ENCODE measurements at places on chromosomes 4 and X.

- DNase-seq = no peak
Observed at GRCh38 chr4:142248946-142249345, 597.2 kb downstream of the INPP4B start.

DNA sequence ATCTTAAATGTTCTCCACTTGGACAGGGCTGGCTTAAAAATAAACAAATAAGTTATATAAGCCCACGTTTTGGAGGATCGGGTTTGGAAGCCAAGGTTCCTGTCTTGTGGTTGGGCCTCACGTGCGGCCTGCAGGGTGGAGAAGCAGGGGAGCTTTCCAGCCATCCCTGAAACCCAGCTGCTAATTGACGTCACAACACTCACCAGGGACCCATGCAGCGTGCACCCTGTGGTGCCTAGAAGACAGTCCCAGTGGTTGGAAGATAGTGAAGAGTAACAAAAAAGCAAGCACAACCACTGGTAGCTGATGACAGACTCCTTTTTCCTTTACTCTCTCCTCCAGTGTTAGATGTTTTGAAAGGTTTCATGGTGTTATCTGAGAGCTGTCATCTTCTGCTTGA, 142.0 kb upstream of the RBPJ start:
- DNase-seq = no peak

DNA sequence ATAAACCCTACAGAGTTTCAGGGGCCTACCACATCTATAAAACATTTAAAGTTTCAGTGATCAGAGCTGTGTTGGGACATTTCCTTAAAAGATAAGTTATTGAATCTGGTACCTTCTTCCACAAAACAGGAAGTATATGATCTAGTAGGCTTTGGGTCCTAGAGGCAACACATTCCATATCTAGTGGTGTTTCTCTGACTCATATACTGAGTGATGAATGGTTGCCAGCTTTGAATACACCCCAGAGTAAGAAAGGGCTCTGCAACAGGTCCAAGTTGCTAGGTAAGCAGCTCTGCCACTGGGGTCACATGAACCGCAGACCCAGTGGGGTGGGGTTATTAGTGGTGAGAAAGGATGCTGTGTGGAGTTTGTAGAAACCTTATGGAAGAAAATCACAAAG, 32.4 kb upstream of the BLTP1 start:
- DNase-seq = no peak

DNA sequence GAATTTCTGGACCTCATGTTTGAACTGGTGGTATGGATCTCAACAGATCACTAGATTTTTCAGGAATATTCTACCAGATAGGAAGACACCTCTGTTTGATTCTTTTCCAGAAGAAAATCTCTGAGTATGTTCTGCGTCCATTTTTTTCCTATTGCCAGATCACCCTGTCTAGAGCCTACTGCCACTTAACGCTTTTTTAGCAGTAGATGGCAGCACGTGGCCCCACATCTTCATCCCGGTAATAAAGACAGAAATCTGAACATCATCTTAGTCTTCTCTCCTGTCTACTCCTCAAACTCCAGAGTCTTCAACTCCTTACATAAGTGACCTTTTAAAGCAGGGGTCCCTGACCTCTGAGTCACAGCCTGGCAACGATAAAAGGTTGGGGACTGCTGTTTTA, 184.7 kb downstream of the TMA16 start:
- DNase-seq = no peak

- no peak for DNase-seq
Observed at GRCh38 chr4:26533685-26534084, 43.4 kb upstream of the CCKAR start.

GRCh38 chr4:158856852-158857251, 88.0 kb downstream of the FNIP2 start:
- peak; percentile 55 for DNase-seq

DNA sequence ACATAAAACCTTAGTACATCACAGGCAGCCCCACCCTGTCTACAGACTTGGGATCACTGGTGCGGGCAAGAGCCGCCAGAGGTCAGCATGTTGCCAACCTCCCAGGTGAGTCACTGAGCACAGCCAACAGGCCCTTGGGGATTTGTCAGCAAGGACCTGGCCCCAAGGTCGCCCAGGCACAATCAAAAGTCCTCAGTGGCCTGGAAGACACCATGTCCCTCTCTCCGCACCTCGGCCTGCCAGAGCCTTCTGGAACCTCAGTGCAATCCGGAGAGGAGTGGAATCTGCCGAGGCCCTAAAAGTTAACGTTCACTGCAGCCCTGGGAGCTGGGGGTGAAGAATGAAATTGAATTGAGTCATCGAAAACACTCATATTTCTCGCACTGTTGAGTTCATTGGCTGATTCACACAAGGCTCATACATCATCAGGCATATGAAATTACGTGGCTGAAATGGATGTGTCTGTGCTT, 74.3 kb downstream of the WFS1 start:
- DNase-seq = no peak

DNA sequence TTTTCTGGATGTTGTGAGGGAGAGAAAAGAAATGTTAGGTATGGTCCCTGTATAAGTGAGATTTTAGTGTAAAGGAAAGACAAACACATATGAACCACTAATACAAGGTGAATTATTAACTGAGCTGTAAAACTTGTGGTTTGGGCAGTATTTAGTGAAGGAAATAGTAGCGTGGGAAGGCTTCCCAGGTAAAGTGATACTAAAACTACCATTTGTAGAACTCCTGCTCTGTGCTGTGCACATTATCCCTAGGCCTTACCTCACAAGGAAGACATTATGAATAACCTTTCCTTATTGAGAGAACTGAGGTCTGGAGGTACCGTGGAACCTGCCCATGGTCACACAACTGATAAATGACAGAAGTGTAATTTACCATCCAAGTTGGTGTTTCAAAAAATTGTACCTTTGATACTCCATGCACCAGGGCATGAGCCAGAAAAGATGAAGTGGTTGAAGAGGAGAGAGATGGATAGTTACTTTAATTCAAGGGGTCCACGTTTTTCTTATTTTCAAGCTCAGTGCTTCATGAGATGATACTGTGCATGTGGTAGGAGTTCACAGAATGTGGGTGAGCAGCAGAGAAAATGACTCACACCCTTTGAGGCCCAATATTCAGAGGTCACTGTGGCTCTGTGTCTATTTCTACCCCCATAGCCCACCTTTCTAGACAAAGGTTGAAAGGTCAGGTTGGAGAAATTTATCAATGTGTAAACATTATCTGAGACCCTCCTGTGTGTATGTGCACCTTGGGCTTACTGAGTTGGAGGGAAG, 2.6 kb upstream of the VSIG4 start:
- no peak for DNase-seq

GRCh38 chr4:126701756-126702155, 931.0 kb upstream of the INTU start:
- no peak for DNase-seq

DNA sequence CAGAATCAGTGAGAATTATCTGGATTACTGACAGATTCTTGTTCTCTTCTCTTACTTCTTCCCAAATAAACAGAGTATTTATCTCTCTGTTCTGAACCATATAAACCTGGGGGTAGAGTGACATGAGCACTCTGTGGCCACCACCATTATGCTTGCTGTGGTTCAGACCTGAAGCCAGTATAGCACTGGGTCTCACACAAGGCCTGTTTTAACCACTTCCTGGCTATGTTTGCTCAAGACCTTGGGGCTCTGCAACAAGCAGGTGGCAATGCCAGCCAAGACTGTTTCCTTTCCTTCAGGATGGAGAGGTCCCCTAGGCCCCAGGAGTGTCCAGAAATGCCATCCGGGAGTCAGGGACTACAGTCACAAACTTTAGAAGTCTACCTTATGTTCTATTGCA, 21.7 kb upstream of the HEPH start:
- DNase-seq = no peak

- DNase-seq = no peak
Observed at GRCh38 chr4:142044271-142044670, 407.9 kb downstream of the IL15 start.

DNA sequence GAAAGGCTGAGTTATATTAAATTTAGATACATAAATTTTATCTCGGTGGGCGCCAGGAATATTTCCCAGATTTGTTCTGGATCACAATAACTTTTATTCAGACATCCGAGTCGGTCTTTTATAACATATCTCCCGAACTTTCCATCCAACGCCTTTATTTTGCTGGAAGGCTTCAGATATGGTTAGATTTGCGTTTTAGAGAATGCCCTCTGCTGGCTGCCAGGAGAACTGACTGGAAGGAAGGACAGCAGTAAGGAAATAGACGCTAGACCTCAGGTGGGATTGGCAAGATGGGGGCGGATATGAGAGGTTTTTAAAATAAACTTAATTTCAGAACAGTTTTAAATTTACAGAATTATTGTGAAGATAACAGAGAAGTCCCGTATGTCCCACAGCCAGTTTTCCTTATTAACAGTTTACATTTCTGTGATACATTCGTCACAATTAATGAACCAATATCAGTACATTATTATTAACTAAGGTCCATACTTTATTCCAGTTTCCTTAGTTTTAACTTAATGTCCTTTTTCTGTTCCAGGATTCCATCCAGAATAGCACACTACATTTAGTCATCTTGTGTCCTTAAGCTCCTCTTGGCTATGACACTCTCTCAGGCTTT, 4.6 kb upstream of the KANTR start:
- DNase-seq = peak; percentile 70

- DNase-seq = no peak
Observed at GRCh38 chr4:146027761-146028160, 89.1 kb upstream of the ZNF827 start.

- no peak for DNase-seq
Observed at GRCh38 chr4:115844180-115844579, 730.8 kb upstream of the NDST4 start.

DNA sequence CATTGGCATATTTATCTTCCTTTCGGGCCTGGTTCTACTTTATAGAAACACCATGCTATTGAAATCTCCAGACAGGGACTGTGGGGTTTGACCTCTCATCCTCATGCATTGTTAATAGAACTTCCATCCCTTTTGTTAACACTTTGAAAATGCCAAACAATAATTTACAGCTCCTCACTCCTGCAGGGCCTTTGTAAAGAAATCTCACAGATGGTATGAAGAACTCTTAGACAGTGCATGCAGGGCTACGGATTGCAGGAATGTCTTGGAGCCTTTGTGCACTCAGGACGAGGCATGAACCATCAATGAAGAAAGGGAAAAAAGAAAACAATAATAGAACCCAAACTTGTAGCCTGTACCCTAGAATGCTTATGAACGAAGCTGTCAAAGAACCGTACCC, 92.8 kb upstream of the TMEM47 start:
- no peak for DNase-seq

DNA sequence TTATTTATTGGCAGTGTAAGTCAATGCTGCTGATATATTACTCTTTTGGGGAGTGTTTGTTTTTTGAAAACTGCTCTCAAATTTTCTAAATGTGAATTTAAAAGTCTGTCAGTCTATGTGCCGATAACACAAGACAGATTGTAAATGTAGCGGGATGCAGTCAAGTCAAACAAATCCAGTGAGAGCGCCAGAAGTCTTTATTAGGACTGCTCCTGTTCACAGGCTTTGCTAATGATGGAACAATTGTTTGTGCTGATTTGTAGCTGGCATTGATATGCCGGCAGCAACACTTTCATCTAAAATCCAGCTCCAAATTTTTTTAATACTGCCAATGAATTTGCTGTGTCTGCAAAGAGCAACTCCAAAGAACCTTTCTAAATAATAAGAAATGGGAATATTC, 78.7 kb upstream of the TET2 start:
- no peak for DNase-seq

- no peak for DNase-seq
Observed at GRCh38 chrX:123217728-123218127, 33.6 kb downstream of the GRIA3 start.

- DNase-seq = no peak
Observed at GRCh38 chr4:185847352-185848097, 35.5 kb upstream of the SORBS2 start.

DNA sequence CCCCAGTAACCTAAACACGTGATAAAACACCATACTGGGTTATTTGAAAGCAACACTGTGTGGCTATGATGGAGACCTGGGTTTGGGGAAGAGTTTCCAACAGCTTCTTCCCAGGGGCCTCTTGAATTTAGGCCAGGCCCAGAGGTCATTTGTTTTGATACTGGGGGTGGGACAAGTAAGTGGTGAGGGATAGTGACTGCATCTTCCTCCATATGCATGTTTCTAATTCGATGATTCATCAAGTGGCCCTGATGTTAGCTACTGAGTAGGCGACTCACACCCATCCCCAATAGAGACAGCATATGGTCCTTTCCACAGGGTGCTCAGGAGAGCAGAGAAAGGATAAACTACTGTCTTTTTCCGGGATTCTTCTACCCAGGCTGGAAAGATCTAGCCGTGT, 2.7 kb downstream of the NDP start:
- DNase-seq = no peak

- DNase-seq = no peak
Observed at GRCh38 chrX:2159393-2159792, 341.4 kb downstream of the DHRSX start.

- DNase-seq = no peak
Observed at GRCh38 chrX:129716507-129716906, 22.3 kb upstream of the XPNPEP2 start.

GRCh38 chrX:103061486-103061885, 2.5 kb downstream of the BEX1 start:
- peak; percentile 2 for DNase-seq

DNA sequence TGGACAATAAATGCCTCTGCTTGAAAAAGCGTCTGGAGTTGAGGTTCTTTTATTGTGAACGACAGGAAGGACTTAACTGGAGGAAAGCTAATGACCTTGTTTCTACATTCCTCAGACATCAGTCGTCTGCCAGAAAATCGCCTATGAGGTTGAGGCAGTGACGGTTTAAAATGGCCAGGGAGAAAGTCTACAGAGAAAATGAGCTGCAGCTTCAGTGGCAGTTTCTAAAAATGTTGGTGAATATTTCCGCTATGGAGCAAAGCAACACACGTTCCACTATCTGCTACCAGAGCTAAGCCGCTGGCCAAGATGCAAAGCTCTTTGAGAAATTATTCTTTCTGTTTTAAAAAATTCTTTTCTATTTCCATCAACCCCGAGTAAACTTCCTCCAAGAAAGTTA, 116.9 kb upstream of the GALNT7 start:
- DNase-seq = no peak

DNA sequence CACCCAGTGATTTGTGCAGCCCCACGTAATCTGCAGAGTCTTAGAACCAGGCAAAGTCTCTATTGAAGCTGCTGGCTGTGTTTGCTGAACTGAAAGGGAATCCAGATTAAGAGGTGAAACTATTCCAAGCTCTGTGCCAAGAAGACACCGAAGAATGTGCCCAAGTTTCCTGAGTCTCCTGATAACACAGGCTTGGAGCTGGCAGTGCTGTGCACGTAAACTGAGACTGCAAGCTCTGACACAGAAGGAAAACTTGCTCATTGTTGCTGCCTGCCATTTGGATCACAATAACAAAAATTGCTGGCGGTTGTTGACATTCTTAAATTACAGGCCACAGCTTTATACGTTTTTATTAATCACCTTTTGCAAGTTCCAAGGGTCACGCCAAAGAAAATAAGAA, 60.2 kb upstream of the VCX3B start:
- DNase-seq = no peak

GRCh38 chr4:112348488-112349158, 51.5 kb downstream of the ALPK1 start:
- DNase-seq = no peak

All from GM13977 (cell line).